ENCODE measurements at places on chromosomes 3 and 15. TPM values are rescaled to one million over a fixed set of nuclear protein-coding genes. Genes with fewer than 3 reads are reported as not detected.

DNA sequence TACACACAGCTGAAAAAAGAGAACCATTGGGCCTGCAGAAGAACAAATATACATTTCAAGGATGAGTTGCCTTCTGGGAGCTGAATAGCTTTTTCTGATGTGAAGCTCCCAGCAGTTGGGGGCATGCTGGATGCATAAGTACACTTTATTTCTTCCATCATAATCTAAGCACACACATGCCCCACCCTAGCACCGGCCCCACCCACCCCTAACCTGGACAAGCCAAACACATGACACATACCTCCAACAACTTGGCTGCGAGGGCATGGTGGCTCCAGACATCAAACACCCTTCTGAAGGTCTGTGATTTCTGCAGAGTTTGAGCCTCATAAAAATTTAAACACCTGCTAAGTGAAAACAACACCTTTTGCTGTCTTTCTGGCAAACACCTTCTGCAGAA, 307.2 kb upstream of the TRIM42 start:
- no peak for DNase-seq

GRCh38 chr3:128349963-128350599, 116.6 kb downstream of the DNAJB8 start:
- DNase-seq: no peak

The TEX55 gene
- total RNA-seq: not detected

The TLR9 gene
- total RNA-seq: not detected

The STX19 gene
- total RNA-seq: 4.9 TPM

Data from transverse colon (tissue), 4 donors.